ENCODE measurements at places on chromosomes 2 and 18. TPM values are rescaled to one million over a fixed set of nuclear protein-coding genes. Genes with fewer than 3 reads are reported as not detected.

MAL gene
- total RNA-seq, result not detected

PROM2 gene
- total RNA-seq, result 2.3 TPM

TUBA3E gene
- total RNA-seq, result not detected

SIGLEC15 gene
- total RNA-seq, result not detected

GPR148 gene
- total RNA-seq, result not detected

NAT8 gene
- not detected for total RNA-seq

DNAJC5G gene
- 0.45 TPM for total RNA-seq

SKOR2 gene
- not detected for total RNA-seq

TTC27 gene
- 18.8 TPM for total RNA-seq

TEX51 gene
- not detected for total RNA-seq

CNTNAP5 gene
- 8.2 TPM for total RNA-seq

RAX gene
- 5.3 TPM for total RNA-seq

ST8SIA5 gene
- total RNA-seq, result 0.73 TPM

UPP2 gene
- total RNA-seq, result not detected

C2orf72 gene
- total RNA-seq, result 1.8 TPM

LHCGR gene
- not detected for total RNA-seq

PRKAG3 gene
- not detected for total RNA-seq

KCNIP3 gene
- 0.82 TPM for total RNA-seq

PROKR1 gene
- 3.8 TPM for total RNA-seq

FBXO48 gene
- 1.9 TPM for total RNA-seq

MERTK gene
- total RNA-seq, result 36.6 TPM

THSD7B gene
- 2.6 TPM for total RNA-seq

NGEF gene
- total RNA-seq, result 1.6 TPM

ACTG2 gene
- 2.3 TPM for total RNA-seq

GPR55 gene
- total RNA-seq, result 7.5 TPM

CRYGD gene
- total RNA-seq, result 2.2 TPM

DCC gene
- total RNA-seq, result 0.41 TPM

NT5C1B gene
- not detected for total RNA-seq

INO80B gene
- total RNA-seq, result 39.3 TPM

SCN3A gene
- total RNA-seq, result not detected

STON1 gene
- total RNA-seq, result 12.1 TPM

NEU4 gene
- total RNA-seq, result 1.1 TPM

GPR155 gene
- total RNA-seq, result 4.5 TPM

ARHGEF33 gene
- total RNA-seq, result 1.1 TPM

IL1F10 gene
- not detected for total RNA-seq

IL36B gene
- total RNA-seq, result not detected

MC5R gene
- total RNA-seq, result 0.54 TPM

CGREF1 gene
- 0.57 TPM for total RNA-seq

TFCP2L1 gene
- total RNA-seq, result 4.3 TPM

Measured in endodermal cell (in vitro differentiated cells).